ENCODE measurements at places on chromosomes 13 and 19.

DNA sequence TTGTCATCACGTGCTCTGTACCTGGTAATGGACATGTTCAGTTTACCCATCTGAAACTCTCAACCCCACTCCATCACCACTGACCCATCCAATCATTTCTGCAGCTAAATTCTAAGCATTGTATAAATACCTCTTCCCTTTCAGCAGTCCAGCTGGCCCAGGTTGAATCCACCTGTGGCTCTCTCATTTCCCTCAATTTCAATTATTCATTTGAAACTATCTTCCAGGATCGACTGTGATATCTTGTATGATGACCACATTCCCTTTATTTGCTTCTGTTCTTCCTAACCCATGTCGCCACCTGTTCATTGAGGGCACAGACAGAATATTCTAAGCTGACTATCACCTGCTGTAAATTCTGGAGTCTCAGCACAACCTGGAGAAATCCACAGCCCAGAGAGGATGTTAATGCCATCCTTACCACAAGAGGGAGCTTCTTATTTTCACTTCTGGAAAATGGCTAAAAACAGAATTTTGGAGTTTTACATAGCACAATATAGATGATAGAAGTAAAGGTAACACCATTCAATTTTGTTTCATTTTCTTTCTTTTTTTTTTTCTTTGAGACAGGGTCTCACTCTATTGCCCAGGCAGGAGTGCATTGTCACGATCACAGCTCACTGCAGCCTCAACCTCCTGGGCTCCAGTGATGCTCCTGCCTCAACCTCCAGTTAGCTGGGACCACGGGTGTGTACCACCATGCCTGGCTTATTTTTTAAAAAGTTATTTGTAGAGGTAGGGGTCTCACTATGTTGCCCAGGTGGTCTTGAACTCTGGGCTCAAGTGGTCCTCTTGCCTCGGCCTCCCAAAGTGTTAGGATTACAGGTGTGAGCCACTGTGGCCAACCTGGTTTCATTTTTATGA, 38.6 kb downstream of the ZNF823 start:
- DNase-seq = no peak

DNA sequence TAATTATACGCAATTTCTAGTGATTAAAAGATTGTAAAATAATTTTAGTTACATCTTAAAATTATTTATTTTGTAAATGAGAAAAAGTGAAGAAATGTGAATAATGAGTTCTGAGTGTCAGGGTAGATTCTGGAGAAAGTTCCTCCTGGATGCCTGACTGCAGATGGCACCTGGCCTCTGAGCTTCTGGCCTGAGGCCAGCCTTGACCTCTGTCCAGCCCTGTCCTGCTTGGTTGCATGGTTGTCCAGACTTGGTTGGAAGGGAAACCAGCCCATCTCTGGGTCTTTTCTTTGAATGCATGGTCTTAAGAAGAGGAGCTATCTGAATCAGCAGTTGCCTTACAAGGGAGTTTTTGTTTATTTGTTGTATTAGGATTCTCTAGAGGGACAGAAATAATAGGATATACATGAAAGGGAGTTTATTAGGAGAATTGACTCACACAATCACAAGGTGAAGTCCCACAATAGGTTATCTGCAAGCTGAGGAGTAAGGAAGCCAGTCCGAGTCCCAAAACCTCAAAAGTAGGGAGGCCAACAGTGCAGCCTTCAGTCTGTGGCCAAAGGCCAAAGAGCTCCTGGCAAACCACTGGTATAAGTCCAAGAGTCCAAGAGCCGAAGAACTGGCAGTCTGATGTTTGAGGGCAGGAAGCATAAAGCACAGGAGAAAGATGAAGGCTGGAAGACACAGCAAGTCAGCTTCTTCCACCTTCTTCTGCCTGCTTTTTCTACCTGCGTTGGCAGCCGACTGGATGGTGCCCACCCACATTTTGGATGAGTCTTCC, 385.8 kb downstream of the ZNF536 start:
- DNase-seq = no peak

GRCh38 chr13:113533161-113533840, 42.8 kb upstream of the DCUN1D2 start:
- no peak for DNase-seq

GRCh38 chr19:12840091-12841079, 2.1 kb downstream of the MAST1 start:
- no peak for DNase-seq

- no peak for DNase-seq
Measured at GRCh38 chr19:29687244-29687896, 22.1 kb downstream of the PLEKHF1 start.

GRCh38 chr19:16625163-16625958, 2.6 kb downstream of the MED26 start:
- no peak for DNase-seq

- DNase-seq = no peak
Measured at GRCh38 chr19:12629215-12629614, 18.5 kb downstream of the ZNF791 start.

All from activated CD4-positive, alpha-beta T cell treated with anti-CD3 and anti-CD28 coated beads for 24 hours (primary cell).